ENCODE measurements at places on chromosomes 3 and 15.

GRCh38 chr15:78650022-78650421 is 9.0 kb upstream of the CHRNB4 start:
- DNase-seq: no peak

GRCh38 chr3:13391308-13391707 is 28.8 kb downstream of the NUP210 start:
- DNase-seq: no peak

- DNase-seq: no peak
Measured at GRCh38 chr3:116914004-116914403, 204.4 kb downstream of the TUSC7 start.

DNA sequence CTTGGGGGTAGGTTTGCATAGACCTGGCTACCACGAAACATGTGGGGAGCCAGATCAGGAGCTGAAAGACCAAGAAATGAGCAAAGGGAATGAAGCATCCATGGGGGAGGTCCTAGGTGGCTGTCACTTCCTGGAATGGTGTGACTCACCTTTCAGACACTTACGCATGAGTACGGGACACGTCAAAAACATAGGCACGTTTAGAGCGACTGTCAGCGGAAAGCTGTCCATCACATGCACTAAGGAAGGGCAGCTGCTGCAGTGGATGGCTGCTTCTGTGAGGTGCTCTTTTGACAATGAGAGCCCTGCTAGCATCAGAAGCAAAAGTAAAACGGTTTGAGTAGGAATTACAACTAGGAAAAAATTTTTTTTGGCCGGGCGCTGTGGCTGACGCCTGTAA is 244.6 kb upstream of the CCDC54 start:
- DNase-seq: no peak

DNA sequence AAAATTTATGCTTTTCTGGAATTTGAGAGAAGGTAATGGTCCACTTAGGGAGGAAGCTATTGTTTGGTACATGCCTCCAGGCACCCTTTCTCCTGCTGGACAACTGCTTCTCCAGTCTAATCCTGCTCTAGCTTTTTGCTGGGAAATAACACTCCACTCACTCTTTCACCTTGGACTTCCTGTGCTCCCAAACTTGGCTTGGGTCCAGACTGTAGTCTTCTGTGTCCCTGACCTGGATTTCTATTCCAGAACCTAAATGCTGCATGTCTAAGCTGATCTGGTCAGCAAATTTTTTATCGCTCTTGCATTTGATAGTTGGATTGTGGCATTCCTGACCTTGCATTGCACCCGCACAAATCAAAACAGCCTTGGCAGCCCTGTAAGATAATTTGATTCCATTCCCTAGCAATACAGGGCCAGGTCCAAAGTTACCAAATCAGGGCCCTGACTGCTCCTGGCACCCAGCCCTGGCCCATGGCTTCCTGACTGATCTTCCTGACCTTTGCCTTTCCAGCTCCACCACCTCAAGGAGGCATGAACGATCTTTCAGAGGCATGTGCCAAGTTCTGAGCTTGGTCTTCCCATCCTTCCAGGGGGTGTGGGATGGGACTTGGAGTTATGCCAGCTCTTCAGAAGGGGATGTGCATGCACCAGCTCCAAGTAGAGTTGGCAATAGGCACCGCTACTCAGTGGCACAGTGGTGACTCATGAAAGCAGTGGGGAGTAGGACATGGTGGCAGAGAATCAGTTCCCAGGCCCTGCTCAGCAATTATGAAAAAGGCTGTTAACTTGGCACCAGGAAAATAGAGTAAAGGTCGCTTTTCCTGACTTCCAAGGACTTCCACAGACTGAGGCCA is 43.9 kb upstream of the GOLGA8J start:
- no peak for DNase-seq

- no peak for DNase-seq
Measured at GRCh38 chr15:63212050-63213004, 22.9 kb downstream of the RAB8B start.

DNA sequence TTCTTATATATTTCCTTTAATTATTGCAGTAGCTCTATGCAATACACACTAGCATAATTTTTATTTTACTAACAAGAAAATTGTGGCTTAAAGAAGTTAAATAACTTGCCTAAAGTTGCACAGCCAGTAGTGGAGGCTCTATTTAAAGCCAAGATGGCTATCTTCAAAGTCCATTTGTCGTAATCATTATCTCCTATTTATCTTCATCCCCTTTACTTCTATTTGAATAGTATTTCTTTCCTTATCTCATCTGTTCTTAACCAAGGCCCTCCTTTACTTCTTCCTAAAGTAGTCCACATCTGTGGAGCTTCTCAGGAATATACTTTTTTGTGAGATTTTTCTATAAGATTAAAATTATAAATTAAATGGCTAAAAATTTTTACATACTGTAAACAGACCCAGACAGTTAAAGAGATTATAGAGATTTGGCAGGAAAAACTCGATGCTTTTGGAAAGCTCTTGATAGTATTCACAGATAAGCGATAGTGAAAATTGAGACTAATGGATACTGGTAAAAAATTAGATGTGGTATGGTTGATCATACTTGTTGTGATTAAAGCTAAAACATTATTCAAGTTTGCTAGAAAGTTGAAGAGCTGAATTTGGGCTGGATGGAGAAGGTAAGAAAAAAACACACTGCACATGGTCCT is 129.2 kb downstream of the ZNF609 start:
- no peak for DNase-seq

- no peak for DNase-seq
Measured at GRCh38 chr3:136958939-136959338, 1.2 kb downstream of the IL20RB start.

- DNase-seq: no peak
Measured at GRCh38 chr3:125043599-125044151, 12.1 kb downstream of the HEG1 start.

All from stimulated activated CD8-positive, alpha-beta memory T cell treated with anti-CD3 and anti-CD28 coated beads, Interleukin-7, amount 100 ng/mL, for 24 hours (primary cell).